Right lobe of liver (tissue), 6 donors: ENCODE measurements at places on chromosomes 5 and 9. TPM values are rescaled to one million over a fixed set of nuclear protein-coding genes. Genes with fewer than 3 reads are reported as not detected.

DNA sequence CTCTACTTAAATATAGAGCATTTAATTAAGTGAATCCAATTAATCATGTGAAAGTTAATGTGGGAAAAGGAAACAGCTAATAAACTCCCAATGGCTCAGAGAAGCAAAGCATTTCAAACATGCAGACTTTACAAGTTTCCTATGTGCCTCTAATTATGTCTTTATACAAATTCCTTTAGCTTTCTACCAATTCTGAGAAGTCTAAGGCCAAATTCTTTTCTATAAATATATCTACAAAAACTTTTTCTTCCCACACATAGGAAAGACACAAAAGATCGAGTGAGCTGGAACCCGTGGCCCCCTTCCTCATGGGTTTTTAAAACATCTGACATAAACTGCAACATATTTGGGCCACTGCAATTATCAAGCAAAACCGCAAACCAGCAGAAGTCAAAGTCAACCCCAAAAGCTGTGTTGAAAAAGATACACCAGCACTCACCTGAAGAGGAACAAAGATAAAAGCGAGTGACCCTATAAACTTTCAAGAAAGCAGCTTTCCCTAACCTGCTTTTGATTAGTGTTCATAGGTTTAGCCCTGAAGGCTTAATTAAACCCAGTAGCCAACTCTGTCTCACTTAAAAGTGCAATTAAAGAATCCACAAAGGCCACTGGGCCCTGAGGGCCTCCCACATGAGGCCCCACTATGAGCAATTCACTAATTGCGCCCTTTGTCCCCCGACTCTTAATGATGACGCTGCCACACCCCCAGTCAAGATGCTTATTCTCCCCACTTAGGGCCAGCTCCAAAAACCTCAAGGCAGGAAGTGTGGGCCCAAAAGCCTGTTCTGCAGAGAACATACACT lies 12.1 kb downstream of the SEMA5A start:
- H3K36me3 ChIP-seq: no peaks in the 10 kb centered on the region
- H3K4me1 ChIP-seq: no peaks in the 10 kb centered on the region
- no peak overlapping the region for H3K4me3 ChIP-seq
- H3K27ac ChIP-seq: no peak overlapping the region
- H3K27me3 ChIP-seq: no peaks in the 10 kb centered on the region
- no peak for DNase-seq

DNA sequence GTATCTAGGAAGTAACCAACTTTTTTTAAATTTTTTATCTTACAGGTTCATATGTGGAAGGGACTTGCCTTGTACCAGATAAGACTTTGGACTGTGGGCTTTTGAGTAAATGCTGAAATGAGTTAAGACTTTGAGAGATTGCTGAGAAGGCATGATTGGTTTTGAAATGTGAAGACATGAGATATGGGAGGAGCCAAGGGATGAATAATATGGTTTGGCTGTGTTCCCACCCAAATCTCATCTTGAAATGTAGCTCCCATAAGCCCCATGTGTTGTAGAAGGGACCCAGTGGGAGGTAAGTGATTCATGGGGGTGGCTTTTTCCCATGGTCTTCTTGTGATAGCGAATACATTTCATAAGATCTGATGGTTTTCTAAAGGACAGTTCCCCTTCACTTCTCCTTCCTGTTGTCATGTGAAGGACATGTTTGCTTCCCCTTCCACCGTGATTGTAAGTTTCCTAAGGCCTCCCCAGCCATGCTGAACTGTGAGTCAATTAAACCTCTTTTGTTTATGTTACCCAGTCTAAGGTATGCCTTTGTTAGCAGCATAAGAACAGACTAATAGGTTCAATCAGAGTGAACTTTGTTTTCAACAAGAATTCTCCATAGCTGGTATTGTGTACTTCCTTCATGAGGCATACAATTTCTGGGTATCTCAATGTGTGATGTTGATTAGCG lies 535.6 kb upstream of the MEF2C start:
- H3K27me3 ChIP-seq: no peaks in the 10 kb centered on the region
- no peak for DNase-seq

GRCh38 chr5:169788168-169788567 lies 151.1 kb downstream of the DOCK2 start:
- H3K27ac ChIP-seq: no peak overlapping the region
- H3K4me3 ChIP-seq: no peak overlapping the region
- H3K27me3 ChIP-seq: no peaks in the 10 kb centered on the region

- H3K27ac ChIP-seq: no peak overlapping the region
- no peaks in the 10 kb centered on the region for H3K27me3 ChIP-seq
- peak; percentile 42 for DNase-seq
These were observed 482.9 kb downstream of the AGTPBP1 start for GRCh38 chr9:85258823-85259370.

GRCh38 chr5:31944684-31945445 lies 229.3 kb downstream of the GOLPH3 start:
- H3K4me3 ChIP-seq: no peak overlapping the region
- no peaks in the 10 kb centered on the region for H3K27me3 ChIP-seq
- H3K27ac ChIP-seq: no peak overlapping the region
- no peaks in the 10 kb centered on the region for H3K4me1 ChIP-seq

The TAF11L8 gene
- total RNA-seq: not detected

The LURAP1L gene
- 38.0 TPM for total RNA-seq
